ENCODE measurements at places on chromosomes 1 and 21.

DNA sequence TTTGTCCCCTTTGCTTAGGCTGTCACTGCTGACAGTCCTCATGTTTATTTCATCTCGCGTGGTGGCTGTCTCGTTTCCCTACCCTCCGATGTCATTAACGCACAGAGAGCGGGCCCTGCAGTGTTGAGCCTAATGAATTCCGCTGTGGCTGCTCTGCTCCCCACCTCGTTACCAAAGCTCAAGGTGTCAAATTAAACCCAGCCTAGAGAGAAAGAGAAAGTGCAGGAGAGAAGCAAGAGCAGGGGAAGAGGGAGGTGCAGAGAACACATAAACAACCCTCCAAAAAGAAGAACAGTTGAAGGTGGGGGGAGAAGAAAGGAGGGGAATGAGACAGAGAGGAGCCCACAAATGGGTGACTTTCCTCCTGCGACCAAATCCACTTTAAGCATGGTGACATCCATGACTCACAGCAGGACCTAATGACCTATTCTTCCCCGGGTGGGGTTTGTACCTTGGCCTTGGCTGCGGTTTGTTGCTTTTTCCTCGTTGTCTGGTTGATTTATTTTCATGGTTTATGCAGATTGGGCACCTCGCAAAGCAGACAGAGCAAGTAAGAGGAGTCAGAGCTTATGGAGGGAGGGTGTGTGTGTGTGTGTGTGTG is 92.5 kb downstream of the PBX1 start:
- peak; percentile 38 for DNase-seq

DNA sequence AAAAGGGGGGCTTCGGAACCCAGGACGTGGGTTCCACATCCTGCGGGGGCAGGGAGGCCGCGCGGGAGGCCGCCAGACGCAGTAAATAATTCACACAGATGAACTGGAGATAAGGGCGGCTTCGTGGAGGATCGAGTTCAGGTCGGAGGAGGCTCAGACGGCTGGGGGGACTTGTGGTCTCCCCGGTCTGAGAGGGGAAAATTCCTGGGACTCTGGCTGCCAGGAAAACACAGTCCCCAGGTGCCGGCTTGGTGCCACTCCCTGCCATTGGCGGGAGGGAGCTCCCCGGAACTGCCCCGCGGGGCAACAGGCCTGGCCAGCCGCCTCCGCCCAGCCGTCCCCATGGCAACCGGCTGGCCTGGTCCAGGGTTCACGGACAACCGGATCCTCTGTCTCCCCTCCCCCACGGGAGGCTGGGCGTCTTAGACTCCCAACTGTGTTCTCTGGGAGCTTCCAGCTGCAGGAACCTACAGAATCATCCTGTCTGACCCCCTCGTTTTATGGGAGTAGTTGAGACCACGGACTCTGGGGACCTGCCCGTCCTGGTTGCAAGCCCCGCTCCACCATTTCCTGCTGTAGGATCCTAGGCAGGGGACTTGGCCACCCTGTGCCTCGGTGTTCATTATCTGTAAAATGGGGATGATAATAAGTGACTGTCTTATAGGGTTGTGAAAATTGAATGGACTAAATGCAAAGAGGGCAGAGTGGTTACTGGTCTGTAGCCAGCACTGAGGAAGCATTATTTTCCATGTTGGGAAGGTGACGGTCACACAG is 9.6 kb downstream of the CAMK2N1 start:
- no peak for DNase-seq

DNA sequence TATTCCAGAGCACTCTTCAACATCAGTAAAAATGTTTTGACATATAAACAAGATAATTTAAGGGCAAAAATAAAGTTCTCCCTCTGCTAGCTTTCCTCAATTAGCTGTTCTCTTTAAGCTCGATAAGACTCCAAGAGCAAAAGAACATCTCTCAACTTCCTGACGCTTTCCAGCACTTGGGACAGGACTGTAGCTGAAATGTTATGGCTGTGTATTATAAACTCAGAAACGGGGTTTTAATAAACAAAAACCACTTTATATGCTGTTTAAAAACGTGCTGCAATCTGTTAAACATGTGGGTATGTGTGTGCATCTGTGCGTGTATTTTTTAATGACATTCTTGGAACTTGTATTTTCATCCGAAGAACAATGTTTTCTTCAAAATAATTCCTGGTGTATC is 71.5 kb upstream of the RGS2 start:
- peak; percentile 31 for DNase-seq

DNA sequence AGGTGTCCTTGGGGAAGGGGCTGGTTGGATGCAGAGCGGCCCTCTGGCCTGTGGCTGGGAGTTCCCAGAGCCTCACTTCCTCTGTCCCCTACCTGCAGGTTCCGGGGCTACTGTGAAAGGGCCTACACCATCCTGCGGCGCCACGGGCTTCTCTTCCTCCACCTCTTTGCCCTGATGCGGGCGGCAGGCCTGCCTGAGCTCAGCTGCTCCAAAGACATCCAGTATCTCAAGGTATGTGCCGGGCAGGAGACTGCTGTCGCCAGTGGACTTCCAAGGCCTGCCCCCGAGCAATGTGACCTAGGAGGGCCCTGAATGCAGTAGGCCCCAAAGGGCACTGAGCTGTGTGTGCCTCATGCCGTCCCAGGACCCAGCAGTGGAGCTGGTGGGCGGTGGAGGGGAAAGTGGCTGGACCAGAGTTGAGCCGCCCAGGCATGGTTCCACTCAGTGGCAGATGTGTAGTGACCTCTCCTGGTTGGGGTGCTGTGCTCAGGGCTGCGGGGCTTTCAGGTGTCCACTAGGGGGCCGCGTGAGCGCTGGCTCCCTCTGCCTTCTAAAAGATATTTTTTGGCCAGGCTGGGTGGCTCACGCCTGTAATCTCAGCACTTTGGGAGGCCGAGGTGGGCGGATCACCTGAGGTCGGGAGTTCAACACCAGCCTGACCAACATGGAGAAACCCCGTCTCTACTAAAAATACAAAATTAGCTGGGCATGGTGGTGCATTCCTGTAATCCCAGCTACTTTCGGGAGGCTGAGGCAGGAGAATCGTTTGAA is 73.4 kb downstream of the PIK3CD start:
- DNase-seq: peak; percentile 79

DNA sequence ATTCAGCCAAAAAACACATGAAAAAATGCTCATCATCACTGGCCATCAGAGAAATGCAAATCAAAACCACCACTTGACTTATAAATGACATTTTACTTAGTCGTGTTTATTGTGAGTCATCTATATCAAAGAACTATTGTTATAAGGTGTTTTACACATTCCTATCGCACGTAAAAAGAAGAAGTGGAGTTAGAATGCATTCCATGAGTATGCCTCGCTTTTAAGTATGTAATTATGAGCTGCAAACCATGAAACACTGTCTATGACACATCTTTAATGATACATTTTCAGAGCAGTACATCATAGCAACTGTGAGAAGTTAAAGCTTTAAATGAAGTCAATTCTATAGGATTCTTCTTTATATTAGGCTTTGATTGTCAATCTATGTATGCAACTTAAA is 614.3 kb upstream of the ADAMTS5 start:
- DNase-seq: no peak

- no peak for DNase-seq
These were observed 43.9 kb downstream of the SDC3 start for GRCh38 chr1:30864681-30865080.

- no peak for DNase-seq
These were observed 946.7 kb upstream of the TMPRSS15 start for GRCh38 chr21:19350286-19350685.

GRCh38 chr1:196317535-196318522 is 290.4 kb downstream of the KCNT2 start:
- DNase-seq: peak; percentile 76

GRCh38 chr1:186323865-186324264 is 51.2 kb downstream of the TPR start:
- no peak for DNase-seq

DNA sequence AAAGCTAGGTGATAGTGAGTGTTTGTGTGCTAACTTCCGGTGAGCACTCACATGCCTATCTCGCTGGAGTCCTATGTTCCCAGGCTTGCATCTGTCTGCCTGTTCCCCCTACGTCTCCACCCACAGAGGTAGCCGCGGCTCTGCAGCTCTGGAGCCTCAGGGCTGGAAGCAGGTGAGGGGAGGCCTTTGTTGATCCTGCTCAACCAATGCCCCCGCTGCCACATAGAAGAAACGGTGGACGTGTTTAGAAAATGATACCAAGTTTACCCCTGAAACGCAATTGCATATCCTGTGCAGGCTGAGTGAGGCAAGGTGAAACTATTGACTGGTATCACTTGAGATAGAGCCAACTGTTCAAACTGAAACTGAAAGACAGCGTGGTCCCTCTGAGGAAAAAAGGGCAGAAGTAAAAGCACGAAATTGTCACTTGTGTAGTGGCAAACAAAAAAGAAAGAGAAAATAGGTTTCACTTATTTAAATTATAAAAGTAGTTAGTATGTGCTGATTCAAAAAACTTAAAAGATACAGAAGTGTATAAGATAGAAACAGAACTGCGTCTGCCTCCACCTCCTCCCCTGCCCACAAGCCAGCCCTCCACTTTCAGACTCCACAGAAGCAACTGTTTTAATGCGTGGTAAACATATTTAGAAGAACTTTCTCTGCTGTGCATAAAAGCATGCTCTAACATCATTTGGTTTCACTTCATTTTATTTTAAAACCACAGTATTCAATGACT is 38.6 kb upstream of the ETS2 start:
- DNase-seq: no peak

DNA sequence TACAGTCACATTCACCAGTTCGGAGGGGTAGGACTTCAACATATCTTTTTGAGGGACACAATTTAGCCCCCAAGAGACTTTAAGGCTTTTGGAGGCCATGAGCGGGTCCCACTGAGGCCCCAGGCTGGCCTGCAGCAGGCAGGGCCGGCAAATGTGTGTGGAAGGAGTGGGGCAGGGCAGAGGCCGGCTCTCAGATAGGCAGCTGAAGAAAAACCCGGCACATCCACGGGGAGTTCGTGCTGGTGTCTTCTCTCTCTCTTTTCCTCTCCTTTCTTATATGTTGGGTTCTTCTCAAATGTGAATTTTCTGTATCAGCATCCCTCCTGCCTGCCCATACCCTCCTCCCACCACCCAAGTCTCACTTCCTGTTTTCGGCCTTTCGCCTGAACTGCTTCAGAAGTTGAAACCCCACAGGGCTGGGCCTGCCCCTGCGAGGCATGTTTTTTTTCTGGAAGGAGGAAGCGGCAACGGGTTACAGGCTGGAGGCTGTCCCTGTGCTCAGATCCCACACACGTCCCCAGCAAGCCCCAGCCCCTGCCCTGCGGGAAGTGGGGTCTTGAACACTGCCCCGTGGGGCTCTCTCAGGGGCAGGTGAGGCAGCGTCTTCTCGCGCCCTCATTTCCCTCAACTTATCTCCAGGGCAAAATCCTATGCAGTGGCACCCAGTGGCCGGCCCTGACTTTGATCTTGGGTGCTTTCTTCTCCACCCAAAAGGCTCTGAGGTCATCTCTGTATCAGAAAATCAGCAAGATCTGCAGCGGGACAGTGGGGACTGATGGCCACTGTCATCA is 9.7 kb upstream of the UMODL1 start:
- no peak for DNase-seq

GRCh38 chr1:197126691-197127090 is 19.8 kb downstream of the ASPM start:
- no peak for DNase-seq

GRCh38 chr1:70427976-70428375 is 16.9 kb downstream of the CTH start:
- peak; percentile 36 for DNase-seq

GRCh38 chr1:81432654-81433109 is 368.1 kb upstream of the ADGRL2 start:
- no peak for DNase-seq

DNA sequence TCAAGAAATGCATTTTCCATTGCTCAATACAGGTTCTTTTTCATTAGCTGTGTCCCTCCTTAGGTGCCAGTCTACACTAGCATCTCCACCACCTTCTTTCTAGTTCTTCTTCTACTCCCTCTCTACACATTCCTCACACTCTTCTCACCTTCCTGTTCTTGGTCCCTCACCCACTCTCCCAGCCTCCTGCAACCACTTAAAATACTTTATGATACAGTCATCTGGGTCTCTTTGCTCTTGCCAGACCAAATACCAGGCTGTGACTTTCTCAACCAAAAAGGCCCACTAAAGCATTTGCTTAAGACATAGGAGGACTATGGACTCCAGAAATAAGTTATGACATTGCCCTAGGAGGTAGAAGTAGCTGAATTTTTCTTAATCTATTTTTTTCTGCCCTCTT is 35.1 kb downstream of the PIGM start:
- DNase-seq: peak; percentile 88

DNA sequence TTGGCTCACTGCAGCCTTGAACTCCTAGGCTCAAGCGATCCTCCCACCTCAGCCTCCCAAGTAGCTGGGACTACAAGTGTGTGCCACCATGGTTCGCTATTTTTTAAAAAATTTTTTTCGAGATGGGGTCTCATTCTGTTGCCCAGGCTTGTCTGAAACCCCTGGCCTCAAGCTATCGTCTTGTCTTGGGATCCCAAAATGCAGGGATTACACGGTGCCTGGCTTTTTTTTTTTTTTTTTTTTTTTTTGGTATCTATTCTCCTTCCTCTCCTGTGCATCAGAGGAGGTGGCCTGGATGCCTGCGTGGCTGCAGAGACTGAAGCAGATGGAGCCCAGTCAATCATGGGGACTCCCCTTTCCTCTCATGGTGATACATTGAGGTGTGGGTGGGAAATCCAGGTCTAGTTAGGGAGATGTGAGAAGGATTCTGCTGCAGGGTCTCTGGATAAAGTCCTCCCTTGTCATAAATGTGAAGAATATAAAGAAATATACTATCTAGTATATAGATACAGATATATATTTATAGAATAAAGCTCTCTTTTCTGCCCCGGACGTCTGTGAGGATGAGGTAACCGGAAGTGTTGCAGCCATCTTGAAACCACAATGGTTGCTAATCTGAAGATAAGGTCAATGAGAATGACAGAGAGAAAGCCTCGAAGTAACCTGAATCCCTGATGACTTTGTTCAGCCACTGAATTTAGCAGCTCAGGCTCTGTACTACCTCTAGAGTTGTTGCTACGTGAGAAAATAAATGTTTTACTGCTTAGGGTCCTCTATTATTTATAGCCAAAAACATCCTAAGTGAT is 19.5 kb upstream of the RGSL1 start:
- DNase-seq: no peak

GRCh38 chr1:232329103-232329813 is 300.7 kb downstream of the SIPA1L2 start:
- no peak for DNase-seq

- no peak for DNase-seq
These were observed 14.8 kb downstream of the ARHGEF11 start for GRCh38 chr1:157030728-157031127.

GRCh38 chr1:85884372-85885035 is 176.3 kb upstream of the ZNHIT6 start:
- peak; percentile 68 for DNase-seq

DNA sequence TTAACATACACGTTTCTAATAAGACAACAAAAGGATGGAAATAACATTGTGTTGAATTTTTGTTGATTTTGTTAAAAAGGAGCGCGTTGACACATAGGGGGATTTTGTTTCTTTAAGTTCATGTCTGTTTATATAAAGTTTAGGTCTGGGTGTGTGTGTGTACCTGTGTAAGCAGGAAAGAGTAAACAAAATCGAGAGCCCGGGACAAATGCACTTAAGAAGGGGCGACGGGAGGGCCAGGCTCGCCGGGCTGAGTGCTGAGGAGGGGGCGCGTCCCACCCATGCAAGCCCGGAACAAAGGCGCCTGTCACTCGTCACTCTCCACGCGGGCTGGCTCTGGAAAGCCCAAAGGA is 28.8 kb upstream of the TRIM17 start:
- DNase-seq: no peak
